ENCODE measurements at places on chromosomes 16 and 17. TPM values are rescaled to one million over a fixed set of nuclear protein-coding genes. Genes with fewer than 3 reads are reported as not detected.

C17orf107 gene
- 3.5 TPM for total RNA-seq

HNF1B gene
- 0.29 TPM for total RNA-seq

KRT32 gene
- not detected for total RNA-seq

INTS2 gene
- total RNA-seq: 38.4 TPM

PRSS8 gene
- total RNA-seq: not detected

CCDC200 gene
- not detected for total RNA-seq

- H3K4me3 ChIP-seq: no peak overlapping the region
- DNase-seq: no peak
- H3K4me1 ChIP-seq: no peaks in the 10 kb centered on the region
- H3K27ac ChIP-seq: peak overlapping the region; percentile 74
- no peaks in the 10 kb centered on the region for H3K36me3 ChIP-seq
- no peaks in the 10 kb centered on the region for H3K27me3 ChIP-seq
Measured at GRCh38 chr17:41678411-41678906, 10.2 kb upstream of the EIF1 start.

GRCh38 chr17:45660474-45660873, 123.6 kb upstream of the CRHR1 start:
- H3K27ac ChIP-seq: no peak overlapping the region
- H3K4me1 ChIP-seq: no peaks in the 10 kb centered on the region
- H3K27me3 ChIP-seq: no peaks in the 10 kb centered on the region
- no peaks in the 10 kb centered on the region for H3K36me3 ChIP-seq
- H3K4me3 ChIP-seq: no peak overlapping the region
- DNase-seq: no peak

GRCh38 chr17:49842371-49842770, 5.5 kb downstream of the TAC4 start:
- H3K4me3 ChIP-seq: no peak overlapping the region
- no peaks in the 10 kb centered on the region for H3K36me3 ChIP-seq
- no peaks in the 10 kb centered on the region for H3K4me1 ChIP-seq
- no peak for DNase-seq

DNA sequence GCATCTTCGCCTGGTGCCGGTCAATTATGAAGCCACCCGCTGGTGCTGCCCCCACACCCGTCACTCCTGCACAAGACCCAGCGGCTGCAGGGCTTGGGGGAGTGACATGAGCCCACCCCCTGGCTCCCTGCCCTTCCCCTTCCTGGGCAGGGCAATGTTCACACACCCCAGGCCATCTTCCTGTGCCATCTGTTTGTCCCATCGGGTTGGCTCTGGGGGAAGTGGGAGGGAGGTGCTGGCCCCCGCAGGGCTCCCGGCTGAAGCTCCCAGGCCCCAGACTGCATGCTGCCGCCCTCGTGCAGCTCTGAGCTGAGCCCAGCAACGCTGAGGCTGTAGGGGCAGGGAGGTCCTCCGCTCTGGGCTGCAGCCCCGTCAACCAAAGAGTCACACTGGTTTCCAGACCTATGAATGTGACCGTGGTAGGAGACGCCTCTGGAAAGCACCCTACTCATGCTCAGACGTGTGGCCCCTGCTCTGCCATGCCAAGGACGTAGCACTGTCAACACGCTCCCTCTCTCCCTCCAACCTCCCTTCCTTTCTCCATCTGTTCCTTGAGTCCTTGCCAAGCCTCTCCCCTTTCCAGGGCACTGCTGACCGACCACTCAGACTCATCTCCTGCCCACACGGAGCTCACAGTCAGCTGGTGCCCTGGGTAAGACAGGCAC, 140.4 kb downstream of the ENGASE start:
- H3K4me3 ChIP-seq: no peak overlapping the region
- H3K27me3 ChIP-seq: no peaks in the 10 kb centered on the region
- DNase-seq: no peak
- no peak overlapping the region for H3K27ac ChIP-seq
- H3K4me1 ChIP-seq: no peaks in the 10 kb centered on the region
- H3K36me3 ChIP-seq: no peaks in the 10 kb centered on the region

GRCh38 chr16:87095271-87095670, 221.9 kb downstream of the C16orf95 start:
- H3K4me3 ChIP-seq: no peak overlapping the region
- no peak overlapping the region for H3K27ac ChIP-seq
- no peak for DNase-seq
- no peaks in the 10 kb centered on the region for H3K36me3 ChIP-seq
- no peaks in the 10 kb centered on the region for H3K4me1 ChIP-seq

- no peaks in the 10 kb centered on the region for H3K4me1 ChIP-seq
- no peak for DNase-seq
- no peak overlapping the region for H3K27ac ChIP-seq
- H3K4me3 ChIP-seq: no peak overlapping the region
- no peaks in the 10 kb centered on the region for H3K27me3 ChIP-seq
Measured at GRCh38 chr17:43042025-43042628, 17.1 kb downstream of the RND2 start.

DNA sequence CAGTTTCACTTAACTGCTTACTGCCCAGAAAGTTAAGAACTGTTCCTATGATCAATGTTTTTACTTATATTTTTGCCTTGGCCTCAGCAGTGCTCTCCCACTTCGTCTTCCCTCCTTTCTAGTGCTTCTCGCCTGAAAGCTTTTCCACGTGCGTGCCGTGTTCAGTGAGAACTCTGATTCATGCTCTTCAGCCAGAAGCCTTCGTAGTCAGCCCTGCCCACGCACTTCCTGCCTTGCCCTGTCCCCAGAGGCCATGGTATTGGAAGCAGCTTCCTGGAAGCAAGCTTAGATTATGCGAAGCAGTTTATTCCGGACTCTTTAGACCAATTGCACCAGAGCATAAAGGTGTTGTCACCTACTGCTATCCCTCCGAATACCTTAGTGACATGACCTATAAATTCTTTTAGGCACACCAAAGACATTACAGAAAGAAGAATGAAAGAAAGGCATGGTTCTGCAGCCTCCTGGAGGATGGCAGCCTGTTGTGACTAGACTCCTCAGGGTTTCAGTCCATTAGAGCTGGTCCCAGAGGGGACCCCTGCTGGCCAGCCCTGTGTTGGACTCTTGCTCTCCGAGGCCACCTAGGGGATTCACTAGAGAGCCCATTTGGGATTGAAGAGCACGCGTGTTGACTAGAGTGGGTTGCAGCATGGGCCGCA, 105.2 kb downstream of the RPTOR start:
- no peaks in the 10 kb centered on the region for H3K36me3 ChIP-seq
- no peaks in the 10 kb centered on the region for H3K4me1 ChIP-seq
- DNase-seq: peak; percentile 50
- H3K4me3 ChIP-seq: no peak overlapping the region
- H3K27me3 ChIP-seq: no peaks in the 10 kb centered on the region

GRCh38 chr16:24701521-24701951, 27.9 kb upstream of the TNRC6A start:
- H3K27ac ChIP-seq: peak overlapping the region; percentile 80
- no peaks in the 10 kb centered on the region for H3K27me3 ChIP-seq
- no peaks in the 10 kb centered on the region for H3K36me3 ChIP-seq

GRCh38 chr16:71933017-71933416, 37.7 kb downstream of the IST1 start:
- peaks cover 4% of the 10 kb centered on the region for H3K4me1 ChIP-seq
- no peak overlapping the region for H3K4me3 ChIP-seq
- no peaks in the 10 kb centered on the region for H3K27me3 ChIP-seq
- DNase-seq: no peak
- H3K27ac ChIP-seq: no peak overlapping the region

DNA sequence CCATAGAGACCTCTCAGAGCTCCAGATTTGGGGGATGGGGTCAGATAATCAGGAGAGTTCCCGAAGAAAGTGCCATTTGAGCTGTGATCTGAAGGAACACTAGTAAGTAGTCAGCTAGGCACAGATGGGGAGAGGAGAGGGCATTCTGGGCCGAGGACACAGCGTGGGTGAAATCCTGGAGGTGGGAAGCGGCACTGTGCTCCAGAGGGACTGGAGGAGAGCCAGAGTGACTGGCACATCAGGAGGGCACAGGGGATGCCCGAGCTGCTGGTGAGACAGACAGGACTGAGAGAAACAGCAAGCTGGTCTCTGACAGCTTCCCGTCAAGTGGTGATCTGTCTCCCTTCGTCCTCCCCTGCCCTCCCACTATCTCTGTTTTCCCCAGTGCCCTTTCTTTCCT, 40.6 kb downstream of the KNOP1 start:
- no peak overlapping the region for H3K27ac ChIP-seq
- no peak for DNase-seq
- H3K4me1 ChIP-seq: no peaks in the 10 kb centered on the region
- no peak overlapping the region for H3K4me3 ChIP-seq

- peak overlapping the region; percentile 71 for H3K4me3 ChIP-seq
- H3K4me1 ChIP-seq: peaks cover 26% of the 10 kb centered on the region
- H3K27me3 ChIP-seq: no peaks in the 10 kb centered on the region
- peak overlapping the region; percentile 98 for H3K27ac ChIP-seq
Measured at GRCh38 chr16:528111-529011, 849 bp downstream of the CAPN15 start.

DNA sequence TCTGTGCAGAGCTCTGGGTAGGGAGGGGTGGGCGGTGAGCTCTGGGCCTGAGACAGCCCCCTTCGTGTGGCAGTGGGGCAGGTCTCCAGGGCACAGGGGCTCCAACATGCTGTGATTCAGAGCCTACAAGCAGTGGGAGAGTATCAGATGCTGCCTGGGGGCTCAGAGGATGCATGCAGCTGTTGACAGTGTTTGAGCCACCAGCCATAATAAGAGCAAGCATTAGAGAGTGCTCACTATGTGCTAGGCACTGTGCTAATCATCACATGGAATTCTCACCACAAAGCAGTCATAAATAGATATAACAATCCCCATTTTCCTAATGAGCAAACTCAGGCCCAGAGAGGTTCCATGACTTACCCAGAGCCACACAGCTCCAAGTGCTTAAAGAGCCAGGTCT, 8.1 kb downstream of the PDK2 start:
- H3K4me3 ChIP-seq: no peak overlapping the region
- no peaks in the 10 kb centered on the region for H3K36me3 ChIP-seq
- no peaks in the 10 kb centered on the region for H3K27me3 ChIP-seq

DNA sequence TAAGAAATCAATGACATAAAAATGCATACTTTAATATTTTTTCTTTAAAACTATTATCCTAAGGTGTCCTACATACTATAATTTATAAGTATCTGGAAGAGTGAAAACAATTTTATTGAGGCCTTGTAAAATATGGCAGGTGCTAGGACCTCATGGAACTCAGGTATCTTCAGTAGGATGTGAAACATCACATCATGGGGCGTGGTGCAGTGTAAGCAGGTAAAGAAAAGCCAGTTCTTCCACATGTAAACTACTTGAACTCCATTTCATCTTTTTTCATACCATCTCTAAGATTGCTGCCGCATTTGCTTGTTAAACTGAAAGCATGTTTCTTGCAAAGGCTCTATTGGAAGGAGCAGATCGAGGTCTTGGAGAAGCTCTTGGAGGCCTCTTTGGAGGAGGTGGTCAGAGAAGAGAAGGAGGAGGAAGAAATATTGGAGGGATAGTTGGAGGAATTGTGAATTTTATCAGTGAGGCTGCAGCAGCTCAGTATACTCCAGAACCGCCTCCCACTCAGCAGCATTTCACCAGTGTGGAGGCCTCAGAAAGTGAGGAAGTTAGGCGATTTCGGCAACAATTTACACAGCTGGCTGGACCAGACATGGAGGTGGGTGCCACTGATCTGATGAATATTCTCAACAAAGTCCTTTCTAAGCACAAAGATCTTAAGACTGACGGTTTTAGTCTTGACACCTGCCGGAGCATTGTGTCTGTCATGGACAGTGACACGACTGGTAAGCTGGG, at the start of gene CAPNS2:
TSS of gene CAPNS2 (plus strand) at position 253 of the 744 bp plus-strand sequence. CDS start at position 326, 73 bp downstream.
- no peaks in the 10 kb centered on the region for H3K36me3 ChIP-seq
- DNase-seq: no peak
- no peak within 1 kb of the TSS for H3K4me3 ChIP-seq
- no peaks in the 10 kb centered on the region for H3K27me3 ChIP-seq

GRCh38 chr16:7482032-7482431, 149.4 kb downstream of the RBFOX1 start:
- H3K27ac ChIP-seq: no peak overlapping the region
- H3K36me3 ChIP-seq: no peaks in the 10 kb centered on the region
- H3K27me3 ChIP-seq: no peaks in the 10 kb centered on the region
- no peak overlapping the region for H3K4me3 ChIP-seq
- DNase-seq: no peak

GRCh38 chr16:57999366-57999970, 1.0 kb downstream of the ZNF319 start:
- H3K27ac ChIP-seq: peak overlapping the region; percentile 87
- DNase-seq: no peak
- no peaks in the 10 kb centered on the region for H3K4me1 ChIP-seq
- no peaks in the 10 kb centered on the region for H3K36me3 ChIP-seq
- H3K27me3 ChIP-seq: no peaks in the 10 kb centered on the region

- no peaks in the 10 kb centered on the region for H3K27me3 ChIP-seq
- no peaks in the 10 kb centered on the region for H3K36me3 ChIP-seq
- H3K4me3 ChIP-seq: no peak overlapping the region
- H3K4me1 ChIP-seq: no peaks in the 10 kb centered on the region
Measured at GRCh38 chr17:80408872-80409271, 6.1 kb upstream of the ENDOV start.

- peak; percentile 40 for DNase-seq
- H3K36me3 ChIP-seq: no peaks in the 10 kb centered on the region
- H3K4me1 ChIP-seq: no peaks in the 10 kb centered on the region
- peak overlapping the region; percentile 85 for H3K27ac ChIP-seq
Measured at GRCh38 chr17:41549596-41550039, 21.5 kb upstream of the KRT19 start.

DNA sequence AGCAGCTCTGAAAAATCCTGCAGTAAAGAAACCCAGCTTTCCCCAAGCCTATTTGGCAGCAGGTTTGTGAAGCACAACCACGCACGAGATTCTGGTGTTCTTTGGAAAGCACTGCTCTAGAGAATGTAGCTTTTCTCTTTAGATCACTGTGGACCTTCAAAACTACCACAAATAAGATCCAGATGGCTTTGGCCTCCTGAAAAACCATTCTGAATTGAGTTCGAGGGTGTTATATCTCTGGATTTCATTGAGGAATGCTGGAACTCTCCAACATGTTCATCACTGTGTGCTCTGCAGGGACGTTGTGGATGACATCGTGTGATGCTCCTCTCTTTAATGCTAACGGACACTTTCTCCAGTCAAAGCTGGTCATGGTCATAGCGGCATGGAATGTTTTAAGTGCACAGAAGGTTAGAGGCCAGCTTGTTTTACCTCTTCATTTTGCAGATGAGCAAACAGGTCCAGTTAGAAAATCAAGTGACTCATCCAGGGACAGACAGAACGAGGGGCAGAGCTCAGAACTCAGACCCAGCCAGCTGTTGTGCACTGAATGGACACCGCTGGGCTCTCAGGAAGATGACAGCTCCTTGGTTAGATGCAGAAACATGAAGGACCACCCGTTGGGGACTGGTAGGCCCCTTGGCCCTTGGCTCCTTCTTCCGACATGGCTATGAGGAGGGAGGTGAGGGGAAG, 37.2 kb downstream of the CCDC42 start:
- H3K27me3 ChIP-seq: no peaks in the 10 kb centered on the region
- H3K27ac ChIP-seq: peak overlapping the region; percentile 24
- no peak overlapping the region for H3K4me3 ChIP-seq
- H3K4me1 ChIP-seq: peaks cover 6% of the 10 kb centered on the region

DNA sequence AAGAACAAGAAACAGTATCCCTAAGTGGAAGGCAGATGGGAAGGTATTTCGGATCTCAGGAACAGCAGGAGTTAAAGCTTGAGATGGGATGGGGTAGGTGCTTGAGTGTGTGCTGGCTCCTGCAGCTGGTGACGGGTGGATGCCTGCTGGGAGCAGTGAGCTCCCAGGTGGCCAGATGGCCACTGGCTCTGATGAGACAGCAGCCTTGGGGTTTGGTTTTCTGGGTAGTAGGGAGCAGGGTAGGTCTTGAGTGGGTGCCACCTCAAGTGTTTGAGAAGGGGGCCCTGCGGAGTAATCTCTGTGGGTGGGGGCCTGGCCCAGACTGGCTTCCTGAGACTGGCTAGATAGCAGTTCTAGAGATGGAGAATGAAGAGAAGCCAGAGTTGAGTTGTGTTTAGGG, 10.3 kb downstream of the EPN2 start:
- H3K36me3 ChIP-seq: no peaks in the 10 kb centered on the region
- peak overlapping the region; percentile 72 for H3K27ac ChIP-seq
- no peak for DNase-seq
- H3K27me3 ChIP-seq: no peaks in the 10 kb centered on the region

Measured in uterus (tissue), 4 donors.